Fibroblast of skin of right quadriceps (primary cell): ENCODE measurements at places on chromosomes 2 and 18.

DNA sequence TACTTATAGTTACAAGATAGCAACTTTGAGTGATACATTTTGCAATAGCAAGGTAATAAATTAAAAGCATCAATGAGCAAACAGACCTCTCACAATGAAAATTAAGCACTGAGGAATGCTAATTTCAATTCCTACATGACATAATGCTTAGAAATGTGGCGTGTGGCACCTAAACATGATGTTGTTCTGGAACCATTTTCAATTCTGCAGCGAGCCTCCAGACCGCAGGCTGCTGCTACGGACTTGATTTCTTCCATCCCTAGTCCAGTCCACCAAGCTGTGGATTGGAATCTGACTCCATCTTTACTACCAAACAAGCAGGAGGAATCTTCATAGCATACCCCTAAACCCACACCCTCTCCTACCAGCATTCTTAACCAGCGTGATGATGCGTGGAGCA is 58.7 kb upstream of the ZNF397 start:
- DNase-seq = peak; percentile 54

DNA sequence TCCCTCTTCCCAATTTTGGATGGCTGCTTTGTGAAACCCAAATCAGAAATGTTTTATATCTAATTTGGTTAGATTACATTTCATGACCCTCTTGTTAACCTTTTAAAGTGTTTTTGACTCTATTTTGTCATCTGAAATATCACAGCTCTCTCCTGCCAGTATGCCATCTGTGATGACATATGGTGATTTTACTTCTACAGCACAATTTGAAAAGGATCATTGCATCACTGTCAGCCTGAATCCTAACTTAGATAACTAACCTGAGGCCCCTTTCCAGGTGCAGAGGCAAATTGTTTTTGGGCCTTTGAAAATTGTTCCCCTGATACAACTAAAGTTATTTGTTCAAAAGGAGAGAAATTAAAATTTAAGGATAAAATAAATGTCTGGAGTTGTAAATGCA is 1023.4 kb upstream of the LRRTM1 start:
- no peak for DNase-seq

DNA sequence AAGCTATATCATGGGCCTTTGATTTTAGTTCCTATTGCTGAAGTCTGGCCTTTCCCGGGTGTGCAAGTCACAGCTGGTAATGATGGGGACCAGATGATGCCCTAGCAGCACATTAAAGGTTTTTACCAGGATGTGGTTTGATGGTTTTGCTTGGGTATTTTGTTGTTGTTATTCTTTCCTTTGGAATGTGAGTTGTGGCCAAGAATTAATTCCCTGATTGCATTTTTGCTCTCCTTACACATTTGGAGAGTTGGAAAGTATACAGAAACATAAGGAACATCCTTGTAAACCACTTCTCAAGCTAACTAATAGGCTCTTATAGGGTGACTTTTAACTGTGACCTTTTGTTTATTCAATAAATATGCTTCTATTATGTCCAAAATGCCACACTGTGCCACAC is 154.1 kb upstream of the MMADHC start:
- peak; percentile 96 for DNase-seq

- peak; percentile 43 for DNase-seq
These were observed 72.9 kb downstream of the EN1 start for GRCh38 chr2:118774458-118775133.

- no peak for DNase-seq
These were observed 88.5 kb upstream of the APCDD1 start for GRCh38 chr18:10365901-10366300.

GRCh38 chr2:20439193-20439475 is 7.7 kb upstream of the RHOB start:
- DNase-seq = no peak

DNA sequence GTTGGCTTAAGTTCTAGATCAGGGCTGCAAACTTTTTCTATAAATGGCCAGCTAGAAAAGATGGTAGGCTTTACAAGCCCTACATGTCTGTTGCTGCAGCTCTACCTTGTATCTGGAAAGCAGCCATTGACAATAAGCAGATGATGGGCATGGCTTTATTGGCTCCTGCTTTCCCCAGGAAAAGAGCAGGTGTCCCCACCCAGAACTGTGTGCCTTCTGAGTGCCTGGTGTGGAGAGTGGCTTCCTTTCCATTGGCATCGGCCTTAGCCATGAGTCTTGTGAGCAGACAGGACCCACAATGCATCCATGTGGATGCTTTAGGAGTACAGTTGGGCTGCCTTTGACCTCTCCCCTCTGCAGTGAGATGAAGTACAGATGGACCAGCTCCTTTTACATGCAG is 120.2 kb downstream of the CD8B2 start:
- DNase-seq = no peak

DNA sequence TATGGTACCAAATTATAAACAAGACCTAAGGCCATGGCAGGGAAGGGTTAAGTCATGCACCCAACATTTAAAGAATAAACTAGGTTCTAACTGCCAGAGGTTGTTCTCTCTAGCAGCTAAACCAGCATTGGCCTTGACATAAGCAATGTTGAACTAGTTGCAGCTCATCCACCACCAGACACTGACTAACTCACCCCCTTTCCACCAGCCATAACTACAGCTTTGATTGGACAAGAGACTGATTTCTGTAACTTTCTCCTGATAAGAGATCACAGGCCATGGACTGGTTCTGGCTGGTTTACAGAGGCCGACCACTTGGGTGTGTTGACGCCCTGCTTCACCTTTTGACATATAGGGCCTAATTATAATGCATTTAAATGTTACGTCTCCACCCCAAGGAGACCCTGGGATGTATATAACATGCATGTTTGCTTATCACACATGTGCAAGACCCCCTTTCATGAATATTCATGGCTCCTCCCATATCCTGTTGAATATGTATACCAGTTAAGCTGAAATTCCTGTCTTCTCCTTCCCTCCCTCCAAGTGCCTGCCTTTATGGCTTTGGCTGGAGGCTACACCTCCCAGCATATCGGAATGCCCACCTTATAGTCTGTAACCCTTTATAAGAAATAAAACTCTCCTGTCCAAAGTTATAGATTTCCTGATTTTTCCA is 75.9 kb downstream of the MRPS9 start:
- DNase-seq = no peak

DNA sequence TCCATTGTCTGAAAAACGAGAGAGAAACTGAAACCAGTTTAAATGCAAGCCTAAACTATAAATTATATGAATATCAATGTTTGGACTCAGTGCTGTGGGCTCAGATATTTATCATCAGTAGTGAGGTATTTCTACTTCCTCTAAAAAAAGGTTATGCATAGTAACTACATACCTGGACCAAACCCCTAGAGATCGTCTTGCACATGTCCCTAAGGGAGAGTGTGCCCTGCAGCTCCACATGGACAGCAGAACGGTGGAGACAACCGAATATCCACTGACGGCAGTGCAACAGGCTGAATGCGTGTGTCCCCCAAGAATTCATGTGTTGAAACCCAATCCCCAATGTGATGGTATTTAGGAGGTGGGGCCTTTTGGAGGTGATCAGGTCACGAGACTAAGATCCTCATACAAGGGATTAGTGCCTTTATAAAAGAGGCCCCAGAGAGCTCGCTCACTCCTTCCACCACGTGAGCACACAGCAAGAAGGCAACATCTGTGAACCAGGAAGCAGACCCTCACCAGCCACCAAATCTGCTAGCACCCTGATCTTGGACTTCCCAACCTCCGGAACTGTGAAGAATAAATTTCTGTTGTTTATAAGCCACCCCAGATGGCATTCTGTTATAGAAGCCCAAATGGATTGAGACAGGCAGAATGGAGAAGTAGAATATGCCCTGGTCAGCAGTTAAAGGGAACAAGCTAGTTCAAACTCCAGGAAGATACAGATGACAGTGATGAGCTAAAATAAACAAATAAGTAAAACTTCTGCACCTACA is 208.4 kb downstream of the ANAPC1 start:
- DNase-seq = no peak

DNA sequence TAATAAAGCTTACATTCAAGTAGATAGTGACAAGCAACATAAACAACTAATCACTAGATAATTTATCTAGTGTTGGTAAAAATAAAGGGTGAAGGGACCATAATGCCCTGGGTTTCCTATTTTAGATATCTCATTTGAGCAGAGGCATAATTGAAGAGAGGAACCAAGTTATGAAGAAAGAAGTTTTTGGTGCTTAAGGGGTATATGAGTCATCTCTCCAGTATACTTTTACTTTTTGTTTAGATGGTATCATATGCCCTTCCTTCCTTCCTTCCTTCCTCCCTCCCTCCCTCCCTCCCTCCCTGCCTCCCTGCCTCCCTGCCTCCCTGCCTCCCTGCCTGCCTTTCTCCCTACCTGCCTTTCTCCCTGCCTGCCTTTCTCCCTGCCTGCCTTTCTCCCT is 1053.5 kb upstream of the CELF4 start:
- DNase-seq = no peak

- no peak for DNase-seq
These were observed 46.3 kb upstream of the AQP4 start for GRCh38 chr18:26911840-26912239.

DNA sequence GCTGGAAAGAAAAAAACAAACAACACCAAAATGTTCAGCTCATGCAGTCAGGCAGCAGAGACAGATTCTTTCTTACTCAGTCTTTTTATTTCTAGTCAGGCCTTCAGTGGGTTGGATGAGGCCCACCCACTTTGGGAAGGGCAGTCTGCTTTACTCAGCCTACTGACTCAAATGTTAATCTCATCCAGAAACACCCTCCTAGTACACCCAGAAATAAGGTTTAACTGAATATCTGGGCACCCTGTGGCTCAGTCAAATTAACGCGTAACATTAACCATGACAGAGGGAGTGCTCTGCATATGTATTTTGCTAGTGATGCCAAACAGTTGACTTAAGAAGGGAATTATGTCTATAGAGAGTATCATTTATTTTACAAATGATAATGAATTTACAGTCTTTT is 401.6 kb downstream of the PARD3B start:
- no peak for DNase-seq

DNA sequence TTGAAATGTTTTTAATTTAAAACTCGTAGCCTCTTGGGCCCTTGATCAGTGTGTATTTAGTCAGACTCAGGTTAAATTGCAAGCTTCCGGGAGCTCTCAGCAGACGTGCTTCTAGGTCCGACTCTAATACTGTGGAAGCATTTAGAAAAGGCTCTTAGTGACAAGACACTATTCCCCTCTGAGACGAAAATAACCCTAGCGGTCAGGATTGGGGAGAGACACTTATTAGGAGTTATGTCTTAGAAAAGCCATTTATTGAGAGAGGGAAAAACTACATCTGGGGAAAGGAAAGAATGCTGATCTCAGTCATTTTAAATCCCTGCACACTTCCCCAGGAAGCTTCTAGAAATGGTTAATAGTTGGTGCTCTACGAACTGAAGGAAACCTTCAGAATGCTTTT is 110.5 kb upstream of the NCK2 start:
- DNase-seq = no peak

GRCh38 chr2:3469486-3469885 is 49.8 kb downstream of the ADI1 start:
- no peak for DNase-seq

DNA sequence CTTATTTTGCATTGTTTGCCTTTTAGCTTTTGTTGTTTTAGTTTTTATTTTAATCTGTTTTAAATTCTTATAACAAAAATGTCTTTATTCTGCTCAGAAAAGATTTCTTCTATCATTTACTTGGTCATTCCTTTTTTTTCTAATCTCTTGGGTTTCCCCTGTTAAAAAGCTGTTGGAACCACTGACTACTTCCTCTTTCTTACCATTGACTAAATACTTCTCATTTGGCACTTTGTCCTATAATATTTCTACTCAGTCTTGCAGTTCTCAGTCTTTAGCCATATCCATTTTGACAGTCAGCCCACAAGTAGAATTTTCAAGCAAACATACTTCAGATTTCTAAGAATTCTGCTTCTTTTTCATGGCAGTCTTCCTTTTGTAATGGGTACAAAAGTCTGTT is 567.2 kb downstream of the SATB2 start:
- no peak for DNase-seq

- no peak for DNase-seq
These were observed 518.7 kb downstream of the TXNL1 start for GRCh38 chr18:56119681-56120080.

DNA sequence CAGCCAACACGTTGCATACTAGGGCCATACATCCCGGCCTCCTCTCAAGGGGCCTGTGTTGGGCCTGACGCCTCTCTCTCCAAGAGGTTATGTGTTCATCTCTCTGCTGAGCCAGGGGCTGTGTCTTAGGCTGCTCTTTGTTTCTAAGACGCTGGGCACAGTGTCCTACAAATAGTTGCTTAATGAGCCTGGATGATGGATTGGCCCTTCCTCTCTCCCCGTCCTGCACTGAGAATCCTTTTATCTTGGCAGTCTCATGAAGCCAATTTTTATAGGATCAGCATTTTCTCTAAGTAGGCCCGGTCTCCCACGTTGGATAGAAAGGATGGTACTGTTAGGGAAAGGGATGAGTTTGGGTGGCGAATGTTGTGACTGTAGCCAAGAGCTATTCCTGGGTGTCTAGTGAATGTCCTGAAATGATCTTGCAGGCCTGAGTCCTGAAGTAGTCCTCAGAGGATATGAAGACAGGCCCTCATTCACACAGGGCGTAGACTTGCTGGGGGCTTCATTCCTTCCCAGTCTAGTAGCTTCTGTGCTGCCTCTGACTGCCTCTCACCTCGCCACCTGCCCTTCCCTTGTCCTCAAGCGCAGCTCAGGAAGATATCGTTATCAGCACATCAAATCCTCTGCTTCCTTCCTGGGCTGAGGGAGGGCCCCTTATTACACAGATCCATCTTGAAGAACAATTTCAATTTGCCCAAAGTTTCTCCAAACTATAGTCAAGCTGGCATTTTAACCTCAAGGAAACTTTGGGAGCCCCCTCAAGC is 8.8 kb downstream of the LBH start:
- no peak for DNase-seq

DNA sequence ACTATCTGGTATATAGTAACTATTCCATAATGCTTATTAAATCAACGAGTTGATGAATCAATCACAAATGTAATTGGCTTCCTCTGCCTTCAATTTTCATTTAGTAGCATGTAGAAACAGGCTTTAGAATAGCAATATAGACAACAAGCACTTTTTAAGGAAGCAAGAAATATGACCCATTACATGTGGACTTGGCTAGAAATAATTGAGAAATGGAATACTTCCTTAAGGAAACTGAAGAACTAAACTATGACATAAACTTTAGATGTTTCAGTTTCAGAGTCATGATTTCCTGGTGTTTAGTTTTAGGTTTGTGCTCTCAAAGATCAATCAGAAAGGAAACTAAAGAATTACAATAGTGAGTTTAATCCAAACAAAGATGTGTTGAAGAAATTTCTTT is 443.8 kb downstream of the MBD2 start:
- DNase-seq = no peak

GRCh38 chr2:60504049-60504448 is 49.4 kb downstream of the BCL11A start:
- no peak for DNase-seq
